NCI-H1694 (cell line): ENCODE measurements at places on chromosomes 5 and 9.

DNA sequence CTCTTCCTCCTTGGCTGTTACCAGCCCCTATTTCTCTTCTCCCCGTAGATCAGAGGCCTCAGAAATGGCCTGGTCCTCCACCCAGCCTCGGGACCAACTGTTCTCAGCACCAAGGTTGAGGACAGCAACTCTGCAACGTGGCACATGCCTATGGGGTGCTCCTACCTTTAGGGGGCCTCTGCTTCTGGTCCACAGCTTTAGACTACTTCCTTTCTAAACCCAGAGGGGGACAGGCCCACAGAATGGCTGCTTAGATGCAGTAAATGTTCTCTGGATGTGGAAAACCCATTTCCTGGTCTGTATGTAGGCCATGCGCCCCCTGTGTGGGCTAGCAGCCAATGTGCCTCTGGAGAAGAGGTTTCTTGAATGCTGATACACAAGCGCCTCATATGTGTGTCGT is 68.4 kb downstream of the NRG2 start:
- no peak for DNase-seq

GRCh38 chr9:26882154-26882553 is 10.4 kb downstream of the CAAP1 start:
- DNase-seq = no peak

GRCh38 chr9:129021091-129021490 is 7.0 kb downstream of the SH3GLB2 start:
- no peak for DNase-seq

DNA sequence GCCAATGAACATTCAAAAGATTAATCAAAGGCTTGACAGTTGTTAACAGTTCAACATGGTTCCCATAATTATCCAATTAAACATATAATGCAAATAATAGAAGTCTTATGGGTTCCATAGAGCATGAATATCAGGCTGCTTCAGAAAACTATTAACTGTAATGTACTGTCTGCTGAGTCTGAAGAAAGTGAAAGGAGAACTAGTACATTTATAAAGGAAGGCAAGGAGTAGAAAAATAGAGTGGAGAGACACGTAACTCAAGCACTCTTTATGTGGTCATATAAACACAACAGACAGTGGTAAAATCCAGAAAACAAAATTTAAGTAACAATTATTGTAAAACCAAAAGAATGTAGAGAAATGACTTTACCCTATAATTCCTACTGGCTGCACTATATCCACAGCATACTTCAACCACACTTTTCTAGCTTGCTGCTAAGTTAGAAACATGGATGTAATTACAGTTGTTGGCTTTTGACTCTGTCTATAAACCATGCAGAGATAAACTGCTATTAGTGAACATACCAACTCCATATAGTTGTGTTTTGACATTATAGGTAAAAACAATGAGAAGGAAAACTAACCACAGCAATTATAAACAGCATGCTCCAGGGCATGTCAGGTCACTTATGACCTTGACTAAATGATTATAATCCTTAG is 32.7 kb downstream of the NFIB start:
- no peak for DNase-seq

GRCh38 chr5:74517700-74518099 is 122.8 kb downstream of the ENC1 start:
- no peak for DNase-seq
